Stimulated activated CD4-positive, alpha-beta T cell treated with anti-CD3 and anti-CD28 coated beads, Interleukin-1b, Interleukin-23, amount 100 ng/mL, for 1 hour (primary cell): ENCODE measurements at places on chromosomes 12 and 14.

GRCh38 chr12:130830246-130830551, 8.9 kb downstream of the STX2 start:
- no peak for DNase-seq

DNA sequence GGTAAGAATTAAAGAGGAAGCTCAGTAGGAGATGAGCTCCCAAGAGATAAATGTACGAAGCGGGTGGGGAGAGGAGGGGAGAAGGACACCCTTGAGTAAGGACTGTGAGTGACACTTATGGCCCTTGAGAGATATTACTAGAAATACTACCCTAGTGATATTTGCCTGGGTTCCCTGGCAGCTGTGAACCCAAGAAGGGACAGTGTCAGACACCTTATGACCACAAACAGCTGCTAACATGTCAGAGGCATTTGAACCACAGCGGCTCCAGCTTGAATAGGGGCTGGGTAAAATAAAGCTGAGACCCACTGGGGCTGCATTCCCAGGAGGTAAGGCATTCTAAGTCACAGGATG, 19.6 kb upstream of the SLC6A12 start:
- no peak for DNase-seq

DNA sequence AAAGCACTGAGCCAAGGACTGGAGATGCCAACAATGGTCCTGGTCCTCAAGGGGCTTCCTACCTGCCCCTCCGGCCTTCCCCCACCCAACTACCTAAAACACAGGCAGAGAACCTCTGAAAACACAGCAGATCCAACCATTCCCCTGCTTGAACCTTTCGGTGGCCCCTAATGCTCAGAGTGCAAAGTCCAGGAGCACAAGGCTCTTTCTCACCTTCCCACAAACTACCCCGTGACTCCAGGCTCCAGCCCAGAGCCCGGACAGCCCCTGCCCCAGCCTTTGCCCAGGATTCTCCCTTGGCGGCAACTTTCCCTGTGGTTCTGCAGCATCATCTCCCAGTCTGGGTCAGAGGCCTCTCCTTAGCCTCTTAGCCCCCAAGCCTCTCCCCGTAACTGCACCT, 1.6 kb upstream of the CD9 start:
- no peak for DNase-seq

GRCh38 chr12:52561880-52562449, 9.0 kb upstream of the KRT71 start:
- no peak for DNase-seq

DNA sequence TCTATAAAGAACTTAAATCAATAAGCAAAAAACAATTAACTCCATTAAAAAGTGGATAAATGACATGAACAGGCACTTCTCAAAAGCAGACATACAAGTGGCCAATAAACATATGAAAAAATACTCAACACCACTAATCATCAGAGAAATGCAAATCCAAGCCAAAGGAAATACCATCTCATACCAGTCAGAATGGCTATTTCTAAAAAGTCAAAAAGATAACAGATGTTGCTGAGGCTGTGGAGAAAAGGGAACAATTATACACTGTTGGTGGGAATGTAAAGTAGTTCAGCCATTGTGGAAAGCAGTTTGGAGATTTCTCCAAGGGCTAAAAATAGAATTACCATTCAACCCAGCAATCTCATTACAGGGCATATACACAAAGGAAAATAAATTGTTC, 234.5 kb upstream of the PLXNC1 start:
- DNase-seq = no peak

DNA sequence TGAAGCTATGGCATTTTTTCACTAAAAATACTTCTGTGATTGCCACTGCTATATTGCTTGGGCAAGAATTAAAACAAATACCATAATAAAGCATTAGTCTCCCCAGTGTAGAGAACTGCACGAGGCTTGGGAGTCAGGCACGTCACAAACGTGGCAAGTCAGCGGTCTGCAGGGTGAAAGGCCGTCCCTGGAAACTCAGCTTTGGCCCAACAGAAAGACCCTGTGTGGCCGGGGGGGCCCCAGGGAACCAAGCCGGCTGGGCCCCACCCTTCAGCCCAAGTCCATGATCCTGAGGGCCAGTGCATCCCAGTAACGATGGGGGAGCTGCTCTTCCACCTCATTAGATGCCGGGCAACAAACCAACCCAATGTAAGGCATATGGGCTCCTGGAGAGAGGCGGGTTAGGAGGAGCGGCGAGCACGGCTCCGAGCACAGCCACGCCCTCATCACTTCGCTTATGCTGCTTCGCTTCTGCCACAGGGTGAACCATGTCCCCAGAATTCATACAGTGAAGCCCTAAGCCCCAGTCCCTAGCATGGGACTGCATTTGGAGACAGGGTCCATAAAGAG, 50.9 kb upstream of the GPR68 start:
- no peak for DNase-seq

DNA sequence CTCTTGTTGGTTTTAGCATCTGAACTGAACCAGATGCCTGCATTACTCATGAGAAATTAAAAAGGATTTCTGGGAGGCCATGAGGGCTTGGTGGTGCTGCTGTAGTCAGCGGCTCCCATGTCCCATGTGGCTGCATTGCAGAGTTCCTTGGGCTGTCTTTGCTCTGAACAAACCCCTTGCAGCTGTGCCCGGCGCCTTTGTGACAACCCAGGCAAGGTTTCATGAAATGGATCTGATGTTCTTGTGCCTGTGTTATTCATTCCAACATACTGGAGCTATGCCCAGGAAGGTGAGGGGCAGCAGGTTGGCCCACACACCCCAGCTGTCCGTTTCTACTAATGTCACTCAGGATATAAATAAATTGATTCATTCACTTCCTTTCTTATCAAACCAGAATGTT, 40.8 kb downstream of the TGFB3 start:
- no peak for DNase-seq

DNA sequence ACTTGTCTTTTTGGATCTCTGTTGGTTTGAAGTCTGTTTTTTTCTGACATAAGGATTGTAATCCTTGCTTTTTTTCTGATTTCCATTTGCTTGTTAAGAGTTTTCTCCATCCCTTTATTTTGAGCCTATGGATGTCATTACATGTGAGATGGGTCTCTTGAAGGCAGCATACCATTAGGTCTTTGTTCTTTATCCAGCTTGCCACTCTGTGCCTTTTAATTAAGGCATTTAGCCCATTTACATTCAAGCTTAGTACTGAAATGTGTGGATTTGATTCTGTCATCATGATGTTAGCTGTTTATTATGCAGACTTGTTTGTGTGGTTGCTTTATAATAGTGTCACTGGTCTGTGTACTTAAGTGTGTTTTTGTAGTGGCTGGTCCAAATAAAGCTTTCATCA, 100.0 kb downstream of the CCDC91 start:
- no peak for DNase-seq

DNA sequence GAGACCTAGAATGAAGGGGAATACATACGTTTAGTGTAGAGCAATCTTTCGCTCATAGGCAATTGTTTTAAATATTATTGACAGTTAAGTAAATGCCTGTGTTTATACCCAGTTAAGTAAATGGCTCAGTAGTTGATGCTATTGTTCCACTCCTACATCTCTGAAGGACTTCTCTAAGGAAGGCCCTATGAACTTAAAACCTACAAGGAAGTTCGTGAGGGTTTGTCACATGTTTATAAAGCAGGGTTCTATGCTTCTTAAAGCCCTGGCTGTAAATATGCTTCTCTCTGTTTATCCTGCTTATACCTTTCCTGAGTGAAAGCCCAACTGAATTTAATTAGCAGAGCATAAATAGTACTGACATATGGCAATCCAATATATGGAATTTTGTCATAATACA, 282.1 kb upstream of the NPAS3 start:
- DNase-seq = no peak

- no peak for DNase-seq
Observed at GRCh38 chr12:97061171-97061570, 154.1 kb downstream of the NEDD1 start.

DNA sequence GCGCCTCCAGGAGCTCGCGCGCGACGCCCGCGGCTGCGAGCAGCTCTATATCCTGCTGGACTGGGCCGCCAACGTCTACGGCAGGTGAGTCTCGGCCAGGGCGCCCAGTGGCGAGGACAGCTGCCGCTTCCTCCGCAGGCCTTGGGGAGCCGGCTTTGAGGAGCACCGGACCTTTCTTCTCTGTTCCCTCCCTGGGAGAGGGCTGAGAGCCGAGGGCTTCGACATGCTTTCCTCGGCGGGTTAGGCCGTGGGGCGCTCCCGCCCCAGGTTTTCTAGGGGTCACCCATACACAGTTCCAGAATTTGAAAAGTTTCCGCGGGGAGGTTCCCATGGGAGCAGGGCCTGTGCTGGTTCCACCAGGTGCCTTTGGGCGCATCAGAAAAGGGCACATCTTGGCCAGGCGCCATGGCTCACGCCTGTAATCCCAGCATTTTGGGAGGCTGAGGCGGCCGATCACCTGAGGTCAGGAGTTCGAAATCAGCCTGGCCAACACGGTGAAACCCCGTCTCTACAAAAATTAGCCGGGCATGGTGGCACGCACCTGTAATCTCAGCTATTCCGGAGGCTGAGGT, 8.2 kb downstream of the EXOC3L4 start:
- no peak for DNase-seq

GRCh38 chr14:88025313-88025712, 20.4 kb downstream of the GPR65 start:
- no peak for DNase-seq

DNA sequence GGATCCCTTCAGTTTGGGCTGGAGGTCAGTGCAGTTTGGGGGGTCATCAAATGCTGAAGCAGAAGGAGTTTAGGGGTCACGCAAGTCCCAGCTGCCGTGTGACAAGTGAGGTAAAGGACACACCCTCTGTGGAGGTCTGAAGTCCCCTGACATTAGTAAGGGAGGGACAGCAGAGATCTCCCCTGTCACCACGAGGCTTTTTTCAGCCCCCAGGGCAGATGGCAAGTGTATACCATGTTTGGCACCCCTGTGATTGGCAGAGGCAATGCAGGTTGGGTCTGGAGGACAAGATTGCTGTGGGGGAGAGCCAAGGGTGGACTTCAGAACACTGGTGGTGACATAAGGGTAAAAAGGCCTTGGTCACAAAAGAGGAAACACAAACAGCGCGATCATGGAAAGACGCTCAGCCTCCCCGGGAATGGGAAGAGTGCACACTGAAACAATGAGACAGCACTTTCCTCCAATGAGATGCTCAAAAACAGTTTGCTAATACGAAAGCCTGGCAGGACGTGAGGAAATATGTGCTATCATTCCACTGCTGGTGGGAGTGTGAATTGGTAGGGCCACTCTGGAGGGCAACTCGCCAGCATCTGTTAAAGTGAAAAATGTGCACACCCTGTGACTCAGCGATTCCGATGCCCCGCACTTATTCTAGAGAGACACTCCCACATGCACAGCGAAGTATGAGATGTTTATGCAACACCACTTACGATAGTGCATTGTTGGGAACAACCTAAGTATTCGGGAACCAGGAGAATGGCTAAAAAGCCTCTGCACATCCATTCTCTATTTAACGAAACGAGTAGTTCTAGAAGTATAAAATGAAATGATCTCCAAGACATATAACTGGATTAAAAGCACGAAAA, 14.4 kb upstream of the CD27 start:
- no peak for DNase-seq

- no peak for DNase-seq
Observed at GRCh38 chr14:77151245-77151644, 9.7 kb upstream of the ZDHHC22 start.

- DNase-seq = no peak
Observed at GRCh38 chr12:93079271-93079670, 150.2 kb upstream of the EEA1 start.

- DNase-seq = no peak
Observed at GRCh38 chr14:103733651-103734050, 18.0 kb downstream of the ZFYVE21 start.

GRCh38 chr14:100052819-100053218, 12.4 kb upstream of the EVL start:
- DNase-seq = no peak

GRCh38 chr12:9344541-9344940, 136.3 kb upstream of the PZP start:
- no peak for DNase-seq

- no peak for DNase-seq
Observed at GRCh38 chr12:84636801-84637290, 275.8 kb downstream of the SLC6A15 start.

DNA sequence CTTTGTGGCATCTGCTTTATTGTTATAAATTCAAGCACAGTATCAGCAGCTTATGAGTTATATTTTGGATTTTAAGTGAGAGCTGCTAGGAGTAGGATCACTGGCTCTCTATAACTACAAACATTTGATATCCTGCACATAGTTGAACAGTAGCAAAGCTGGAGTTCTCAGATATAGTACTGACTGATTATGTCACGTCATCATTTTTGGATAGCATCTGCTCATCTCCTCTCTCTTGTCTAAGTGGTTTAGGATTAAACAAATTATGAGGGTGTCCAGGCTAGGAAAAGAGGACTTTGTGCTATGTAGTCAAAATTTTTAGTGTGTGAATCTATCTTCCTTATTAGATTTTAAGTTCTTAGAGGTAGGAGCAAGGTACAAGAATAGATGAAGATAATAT, 18.4 kb downstream of the PPP4R4 start:
- DNase-seq = no peak

- no peak for DNase-seq
Observed at GRCh38 chr14:77177702-77178101, 3.9 kb upstream of the TMEM63C start.

DNA sequence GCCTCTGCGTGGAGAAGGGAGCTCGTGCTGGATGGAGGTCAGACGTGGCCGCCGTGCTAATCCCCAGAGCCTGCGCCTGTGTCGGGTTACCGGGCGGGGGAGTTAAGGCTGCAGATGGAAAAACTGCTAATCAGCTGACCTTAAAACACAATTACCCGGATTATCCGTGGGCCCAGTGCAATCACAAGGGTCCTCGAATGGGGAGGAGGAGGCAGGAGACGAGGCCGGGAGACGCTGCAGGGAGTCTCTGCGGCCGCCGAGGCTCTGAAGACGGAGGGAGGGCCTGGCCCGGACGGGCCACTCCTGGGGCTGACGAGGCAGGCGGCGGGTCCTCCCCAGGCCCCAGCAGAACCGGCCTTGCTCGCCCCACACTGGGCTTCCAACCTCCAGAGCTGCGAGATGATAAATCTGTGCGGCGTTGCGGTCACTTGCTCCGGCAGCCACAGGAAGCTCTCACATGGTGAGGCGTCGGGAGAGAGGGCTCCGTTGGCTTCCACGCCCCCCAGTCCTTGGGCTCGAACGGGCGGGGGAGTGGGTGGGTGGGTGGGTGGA, 32.9 kb upstream of the FBRSL1 start:
- DNase-seq = no peak

- no peak for DNase-seq
Observed at GRCh38 chr14:101476258-101476915, 84.9 kb upstream of the DIO3 start.

DNA sequence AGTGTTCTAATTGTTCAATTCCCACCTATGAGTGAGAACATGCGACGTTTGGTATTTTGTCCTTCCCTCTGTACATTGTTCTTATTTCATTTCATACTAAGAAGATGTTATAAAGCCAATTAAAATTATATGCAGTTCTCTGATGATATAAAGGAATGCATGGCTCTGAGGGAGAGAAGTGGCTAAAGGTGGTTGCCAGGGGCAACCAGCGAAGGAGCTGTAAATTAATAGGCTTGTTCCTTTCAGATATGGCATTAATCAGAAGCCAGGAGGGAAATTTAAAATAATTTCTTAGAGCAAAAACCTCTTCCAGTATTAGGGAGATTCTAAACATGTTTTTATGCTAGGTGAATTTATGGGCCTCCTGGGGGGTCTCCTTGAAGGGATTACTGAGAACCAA, 227.8 kb downstream of the TMEM117 start:
- DNase-seq = no peak
